ENCODE measurements at places on chromosomes 2 and 18. TPM values are rescaled to one million over a fixed set of nuclear protein-coding genes. Genes with fewer than 3 reads are reported as not detected.

GRCh38 chr2:231513746-231514224 lies 16.5 kb downstream of the NMUR1 start:
- DNase-seq, result no peak

DNA sequence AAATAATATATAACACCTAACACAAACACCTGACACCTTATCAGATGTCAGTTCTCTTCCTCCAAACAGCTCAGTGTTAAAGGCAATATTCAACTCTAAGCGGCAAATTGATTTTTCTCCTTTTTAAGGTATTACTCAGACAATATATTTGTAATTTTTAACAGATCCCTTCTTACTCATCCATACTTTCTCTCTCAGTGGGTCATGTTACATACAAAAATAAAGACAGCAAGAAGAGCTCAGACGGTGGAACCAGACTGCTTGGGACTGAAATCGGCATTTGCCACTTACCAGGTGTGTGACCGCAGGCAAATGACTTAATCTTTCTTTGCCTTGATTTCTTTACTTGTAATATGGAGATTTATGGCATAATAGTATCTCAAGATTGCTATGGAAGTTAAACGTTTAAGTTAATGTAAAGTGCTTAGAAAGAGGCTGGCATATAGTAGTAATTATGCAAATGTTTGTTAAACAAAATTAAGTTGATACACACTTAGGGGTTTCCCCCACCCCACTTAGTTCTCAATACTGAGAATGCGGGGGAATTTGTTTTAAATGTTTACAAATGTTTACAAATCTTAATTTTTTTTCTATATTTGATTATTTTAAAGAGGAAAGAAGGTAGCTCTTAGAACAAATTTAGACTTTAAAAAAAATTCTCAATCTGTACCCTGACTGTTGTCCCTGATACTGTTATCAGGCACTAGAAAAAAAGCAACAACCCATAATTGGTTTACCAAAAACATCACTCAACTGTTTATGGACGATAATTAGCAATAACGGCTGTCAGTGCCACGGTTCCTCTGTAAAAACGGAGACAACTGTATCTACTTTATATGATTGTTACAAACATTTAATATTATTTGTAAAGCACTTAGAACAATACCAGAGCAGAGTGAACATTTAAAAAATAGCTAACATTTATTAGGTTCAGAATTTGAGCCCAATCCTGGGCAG lies 25.6 kb downstream of the MAP3K2 start:
- no peak for DNase-seq

DNA sequence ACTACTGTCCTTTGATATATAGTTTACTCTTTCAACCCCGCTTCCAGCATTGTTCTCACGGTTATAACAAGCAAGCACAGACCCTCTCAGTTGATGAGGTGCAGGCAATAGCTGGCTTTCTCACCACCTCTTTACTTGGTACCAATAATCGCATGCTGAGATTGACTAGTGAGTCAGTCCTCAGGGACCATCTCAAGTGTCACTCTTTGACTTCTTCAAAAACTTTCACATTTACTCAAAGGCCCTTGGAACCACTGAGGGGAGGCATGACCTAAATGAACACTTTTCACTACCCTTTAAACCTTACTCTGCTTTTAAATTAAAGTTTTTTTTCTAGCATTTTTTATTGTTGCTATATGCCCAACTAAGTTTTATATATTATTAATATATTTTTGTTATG lies 101.8 kb downstream of the DAW1 start:
- DNase-seq, result no peak

- peak; percentile 66 for DNase-seq
These were observed at the start of gene TMEM37 for GRCh38 chr2:119431155-119431975. Gene TMEM37, plus strand, starts transcription at chr2:119431854. Its CDS starts 50 bp downstream, at chr2:119431904.

DNA sequence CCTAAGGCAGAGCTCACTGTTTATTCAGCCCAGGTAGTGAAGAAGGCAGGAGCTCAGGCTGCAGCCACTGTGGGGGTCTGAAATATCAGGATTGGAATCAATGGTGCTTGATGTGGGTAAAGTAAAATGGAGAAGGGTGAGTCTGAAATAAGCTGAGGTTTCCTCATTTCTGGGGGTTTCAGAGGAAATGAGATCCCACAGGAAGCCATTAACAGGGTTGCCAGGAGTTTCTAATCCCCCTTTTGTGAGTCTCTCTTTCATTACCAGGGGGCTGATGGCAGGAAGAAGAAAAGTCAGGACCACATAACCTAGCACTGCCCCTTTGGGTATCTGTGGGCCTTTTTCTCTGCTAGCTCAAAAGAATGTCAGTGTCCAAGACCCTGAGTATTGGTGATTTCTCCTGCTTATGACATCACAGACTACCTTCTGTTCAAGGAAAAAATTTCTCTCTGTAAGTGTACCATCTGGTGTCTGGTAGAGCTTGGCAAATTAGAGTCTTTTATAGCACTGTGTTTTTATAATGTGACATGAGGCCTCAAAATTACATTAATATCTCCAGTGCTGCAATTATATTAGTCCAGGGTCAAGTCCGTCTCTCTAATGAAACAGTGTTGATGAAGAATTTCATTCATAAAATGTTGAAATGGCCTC lies 56.0 kb downstream of the LBH start:
- DNase-seq, result no peak

DNA sequence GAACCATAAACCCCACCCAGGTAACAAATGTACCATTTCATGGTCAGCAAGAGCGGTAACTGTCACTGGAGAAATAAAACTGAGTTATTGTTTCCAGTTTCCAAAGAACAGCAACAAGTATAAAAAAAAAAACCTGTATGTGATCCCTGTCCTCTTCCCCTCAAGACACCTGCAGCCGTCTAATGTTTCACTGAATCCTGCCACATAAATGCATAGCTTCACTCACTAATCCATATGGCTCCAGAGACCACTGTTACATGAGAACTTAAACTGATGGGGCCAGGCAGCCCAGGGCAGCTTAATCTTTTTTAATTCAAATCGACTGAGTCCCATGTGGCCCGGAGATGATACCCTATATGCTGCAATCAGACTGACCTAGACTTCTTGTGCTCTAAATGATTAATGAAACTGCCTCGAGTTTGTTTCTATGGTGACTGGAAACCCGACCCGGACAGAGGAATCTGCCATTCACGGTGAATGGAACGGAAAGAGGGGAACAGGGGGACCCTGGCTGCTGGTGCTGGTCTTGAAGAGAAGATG lies 60.9 kb upstream of the SIX2 start:
- DNase-seq, result no peak

- DNase-seq, result no peak
These were observed 223.7 kb downstream of the ALK start for GRCh38 chr2:29697715-29698114.

DNA sequence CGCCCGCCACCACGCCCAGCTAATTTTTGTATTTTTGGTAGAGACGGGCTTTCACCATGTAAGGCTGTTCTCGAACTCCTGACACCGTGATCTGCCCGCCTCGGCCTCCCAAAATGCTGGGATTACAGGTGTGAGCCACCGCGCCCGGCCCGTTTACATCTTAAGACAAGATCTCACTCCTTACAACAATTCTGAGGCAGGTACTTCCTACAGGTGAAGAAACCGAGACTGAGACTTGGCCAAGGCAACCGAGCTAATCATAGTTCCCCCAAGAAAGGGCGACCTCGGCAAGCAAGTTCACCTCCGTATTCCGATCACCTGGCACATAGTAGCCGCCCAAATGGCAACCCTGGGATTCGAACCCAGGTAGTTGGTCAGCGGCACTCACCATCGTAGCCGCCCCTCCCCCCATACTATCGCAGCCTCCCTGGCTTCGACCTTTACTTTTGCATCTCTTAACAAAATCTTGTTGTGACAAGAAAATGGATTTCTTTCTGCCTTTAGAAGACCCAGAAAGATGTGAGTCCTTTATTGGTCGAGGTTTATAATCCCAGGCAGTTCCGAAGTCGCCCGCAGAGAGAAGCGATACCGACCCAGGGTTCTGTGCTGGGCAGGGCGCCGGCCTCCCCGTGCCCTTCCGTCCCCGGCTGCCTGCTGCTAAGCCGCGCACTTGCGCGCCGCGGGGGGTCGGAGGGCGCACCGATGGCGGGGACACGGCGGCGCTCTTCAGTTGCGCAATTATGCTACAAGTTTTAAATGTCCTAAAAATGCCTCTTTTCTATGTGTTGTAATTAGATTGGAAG lies 1.1 kb upstream of the FZD5 start:
- DNase-seq, result peak; percentile 21

The DSG4 gene
- 0.07 TPM for total RNA-seq

The DSG1 gene
- not detected for total RNA-seq

The ANKRD62 gene
- total RNA-seq, result 0.18 TPM

The FAM237A gene
- not detected for total RNA-seq

The BARD1 gene
- 63.3 TPM for total RNA-seq

The PPP3R1 gene
- 67.9 TPM for total RNA-seq

The MARCO gene
- total RNA-seq, result not detected

Measured in uterus (tissue), 4 donors.